HepG2 (cell line): ENCODE measurements at places on chromosomes 4 and X. TPM values are rescaled to one million over a fixed set of nuclear protein-coding genes. Genes with fewer than 3 reads are reported as not detected.

- H3K4me1 ChIP-seq = no peaks in the 10 kb centered on the region
- DNase-seq = no peak
- H3K27me3 ChIP-seq = no peaks in the 10 kb centered on the region
- H3K4me3 ChIP-seq = no peak overlapping the region
- H3K27ac ChIP-seq = no peak overlapping the region
Measured at GRCh38 chrX:69900491-69900890, 149.2 kb downstream of the AWAT2 start.

GRCh38 chrX:39484159-39485068 is 613.3 kb downstream of the BCOR start:
- no peak overlapping the region for H3K4me3 ChIP-seq
- H3K4me1 ChIP-seq = no peaks in the 10 kb centered on the region
- H3K36me3 ChIP-seq = no peaks in the 10 kb centered on the region
- no peak overlapping the region for H3K27ac ChIP-seq
- DNase-seq = no peak
- H3K27me3 ChIP-seq = no peaks in the 10 kb centered on the region

- peaks cover 20% of the 10 kb centered on the region for H3K4me1 ChIP-seq
- H3K4me3 ChIP-seq = no peak overlapping the region
- H3K27me3 ChIP-seq = no peaks in the 10 kb centered on the region
- no peak for DNase-seq
- no peak overlapping the region for H3K27ac ChIP-seq
Measured at GRCh38 chr4:23934223-23934622, 44.4 kb upstream of the PPARGC1A start.

DNA sequence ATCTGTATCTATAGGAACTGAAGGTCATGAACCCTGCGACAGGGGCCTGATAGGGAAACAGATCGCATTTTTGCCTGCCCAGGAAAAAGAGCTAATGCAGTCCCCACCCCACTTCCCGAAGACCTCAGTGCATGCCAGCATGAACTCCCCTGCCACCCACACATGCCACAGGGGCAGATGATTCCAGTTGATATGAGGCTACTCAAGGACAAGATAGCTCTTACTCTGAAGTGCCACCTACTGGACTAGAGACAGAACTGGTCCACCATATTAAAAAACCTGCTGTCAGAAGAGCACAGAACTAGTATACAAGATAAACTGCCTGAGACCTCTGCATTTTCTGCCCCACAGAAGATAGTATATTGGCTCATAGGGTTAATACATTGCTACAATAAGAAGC is 68.0 kb downstream of the YIPF7 start:
- no peaks in the 10 kb centered on the region for H3K4me1 ChIP-seq
- DNase-seq = no peak
- no peak overlapping the region for H3K4me3 ChIP-seq
- no peak overlapping the region for H3K27ac ChIP-seq
- no peaks in the 10 kb centered on the region for H3K27me3 ChIP-seq

DNA sequence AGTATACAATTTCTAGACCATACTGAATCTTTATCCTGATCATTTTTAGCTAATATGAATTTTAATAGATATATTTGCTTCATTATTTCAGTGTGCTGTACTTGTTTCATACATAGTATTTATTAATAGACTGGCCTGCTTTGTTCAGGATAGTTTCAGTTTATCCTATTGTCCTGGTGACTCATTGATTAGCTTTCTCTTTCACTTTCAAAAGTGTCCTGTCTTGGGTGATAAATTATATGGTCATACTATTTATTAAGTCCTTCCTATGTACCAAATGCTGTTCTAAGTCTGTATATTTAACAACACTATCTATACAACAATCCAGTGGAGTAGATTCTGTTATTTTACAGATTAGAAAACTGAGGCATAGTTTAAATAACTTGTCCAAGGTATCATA is 153.8 kb upstream of the RAPGEF2 start:
- H3K27me3 ChIP-seq = no peaks in the 10 kb centered on the region
- H3K27ac ChIP-seq = no peak overlapping the region

GRCh38 chr4:116015062-116015461 is 901.6 kb upstream of the NDST4 start:
- H3K36me3 ChIP-seq = no peaks in the 10 kb centered on the region
- H3K27me3 ChIP-seq = no peaks in the 10 kb centered on the region
- H3K27ac ChIP-seq = no peak overlapping the region
- no peak for DNase-seq
- no peak overlapping the region for H3K4me3 ChIP-seq

DDX53 gene
- total RNA-seq = not detected in 2 replicates
